Thoracic aorta (tissue), 2 donors: ENCODE measurements at places on chromosomes 3 and 15.

- H3K4me1 ChIP-seq: no peaks in the 10 kb centered on the region
- H3K4me3 ChIP-seq: peak overlapping the region; percentile 63
- H3K27ac ChIP-seq: peak overlapping the region; percentile 43
- H3K36me3 ChIP-seq: no peaks in the 10 kb centered on the region
Observed at GRCh38 chr15:77083381-77084160, 12.7 kb upstream of the TSPAN3 start.

- H3K36me3 ChIP-seq: no peaks in the 10 kb centered on the region
- no peak overlapping the region for H3K4me3 ChIP-seq
- no peak overlapping the region for H3K27ac ChIP-seq
- DNase-seq: no peak
Observed at GRCh38 chr3:150149651-150150051, 179.0 kb upstream of the PFN2 start.

GRCh38 chr3:98690876-98691275, 72.3 kb upstream of the ST3GAL6 start:
- H3K27me3 ChIP-seq: no peaks in the 10 kb centered on the region
- no peak overlapping the region for H3K4me3 ChIP-seq
- no peaks in the 10 kb centered on the region for H3K36me3 ChIP-seq
- no peaks in the 10 kb centered on the region for H3K4me1 ChIP-seq

- no peak for DNase-seq
- no peak overlapping the region for H3K27ac ChIP-seq
- peak overlapping the region; percentile 81 for H3K4me3 ChIP-seq
- H3K4me1 ChIP-seq: no peaks in the 10 kb centered on the region
- H3K36me3 ChIP-seq: no peaks in the 10 kb centered on the region
Observed at GRCh38 chr3:129027544-129027880, 26.4 kb downstream of the EFCC1 start.

- DNase-seq: no peak
- H3K36me3 ChIP-seq: no peaks in the 10 kb centered on the region
- peaks cover 64% of the 10 kb centered on the region for H3K4me1 ChIP-seq
Observed at GRCh38 chr3:194472290-194472920, 14.4 kb downstream of the ATP13A3 start.
